ENCODE measurements at places on chromosomes 12 and 14. TPM values are rescaled to one million over a fixed set of nuclear protein-coding genes. Genes with fewer than 3 reads are reported as not detected.

DNA sequence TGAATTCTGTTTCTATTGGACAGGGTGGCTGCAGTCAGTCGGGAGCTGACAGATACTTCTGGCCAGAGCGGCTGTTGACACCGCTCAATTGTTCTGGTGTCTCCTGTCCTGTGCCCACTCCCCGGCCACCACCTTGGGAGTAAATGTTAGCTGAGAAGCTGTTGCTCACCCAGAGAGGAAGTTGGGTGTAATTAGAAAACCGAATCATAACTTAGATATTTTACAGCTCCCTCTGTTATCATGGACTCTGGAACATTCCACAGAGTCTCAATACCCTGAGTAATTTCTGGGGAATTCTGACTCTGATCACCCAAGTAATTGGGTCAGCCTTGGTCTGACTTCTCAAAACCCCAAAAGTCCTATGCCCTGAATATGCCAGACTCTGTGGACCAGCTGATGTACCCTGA is 58.3 kb upstream of the RFLNA start:
- DNase-seq, result peak; percentile 78

DNA sequence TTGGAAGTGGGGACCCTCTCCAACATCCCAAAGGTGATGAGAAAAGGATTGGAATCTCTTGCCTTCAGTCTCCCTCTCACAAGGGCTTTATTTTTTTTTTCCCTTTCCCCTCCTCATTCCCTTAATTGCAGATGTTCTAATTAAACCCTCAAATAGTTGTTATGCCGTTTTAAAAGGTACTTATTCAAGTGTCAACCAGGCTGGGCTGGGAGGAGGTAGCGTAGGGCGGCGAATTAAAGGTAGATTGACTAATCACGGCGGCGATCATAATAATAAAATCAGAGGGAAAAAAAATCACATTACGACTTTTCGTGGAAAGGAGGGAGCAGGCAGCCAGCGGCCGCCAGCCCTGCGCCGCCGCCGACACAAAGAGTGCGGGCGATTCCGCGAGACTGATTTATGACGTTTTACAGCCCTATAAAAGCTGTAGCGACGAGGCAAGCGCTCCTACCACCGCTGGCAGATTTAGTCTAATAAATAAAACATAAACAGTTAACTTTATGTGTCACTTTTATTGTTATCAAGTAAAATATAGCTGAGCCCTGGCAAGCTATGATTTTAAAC is 1.7 kb upstream of the HOXC4 start:
- DNase-seq, result no peak

DNA sequence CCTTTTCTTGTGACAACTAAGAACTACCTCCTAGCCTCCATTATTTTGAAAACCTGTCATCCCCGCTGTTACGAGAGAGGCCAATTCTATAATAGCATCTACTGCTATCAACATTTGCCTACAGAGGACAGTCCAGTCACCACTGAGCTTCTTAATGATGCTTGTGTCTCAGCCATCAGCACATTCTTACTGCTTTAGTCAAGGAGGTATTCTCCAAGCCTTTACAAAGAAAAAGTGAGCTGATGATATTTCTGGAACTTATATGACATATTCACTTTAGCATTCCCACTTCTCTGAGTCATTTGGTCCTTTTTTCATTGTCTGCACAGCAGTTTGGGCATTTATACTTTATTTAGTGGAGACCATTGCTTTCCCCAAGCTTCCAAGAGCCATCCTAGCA is 497.7 kb upstream of the RPL10L start:
- DNase-seq, result no peak

WIF1 gene
- not detected for total RNA-seq

GRCh38 chr14:23910101-23910875 is 43.3 kb upstream of the DHRS4 start:
- DNase-seq, result no peak

STON2 gene
- total RNA-seq, result 3.4 TPM

DNA sequence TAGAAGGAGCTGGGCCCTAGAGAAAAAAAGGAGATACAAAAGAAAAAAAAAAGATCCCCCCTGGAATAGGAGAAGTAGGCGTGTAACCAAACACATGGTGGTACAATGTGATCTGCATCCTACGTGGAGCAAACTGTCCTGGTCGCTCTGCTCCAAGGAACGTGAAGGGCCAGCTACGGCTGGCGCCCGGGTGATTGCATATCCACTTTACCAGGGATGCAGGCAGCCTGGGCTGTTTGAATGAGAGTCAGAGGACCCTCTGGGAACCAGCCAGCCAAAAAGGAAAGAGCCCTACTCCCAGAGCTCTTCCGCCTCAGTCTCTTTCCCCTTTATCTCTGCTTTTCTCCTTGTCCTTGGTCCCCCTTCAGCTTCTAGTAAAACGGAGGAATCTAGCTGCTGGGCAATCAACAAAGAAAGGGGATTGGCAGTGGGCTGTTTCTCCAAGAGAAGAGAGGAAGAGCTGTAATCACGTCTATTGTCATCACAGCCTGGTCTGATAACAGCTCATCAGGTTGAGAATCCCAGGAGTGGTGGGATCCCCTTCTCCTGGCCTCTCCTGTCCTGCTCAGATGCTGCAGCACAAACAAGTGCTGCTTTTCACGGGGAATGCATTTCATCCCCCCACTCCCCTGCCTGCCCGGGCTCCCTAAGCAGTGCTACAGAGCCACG is 156.0 kb downstream of the ADCK1 start:
- no peak for DNase-seq

SLC5A8 gene
- not detected for total RNA-seq

EFS gene
- 0.24 TPM for total RNA-seq

LIN7A gene
- total RNA-seq, result 2.6 TPM
